ENCODE measurements at places on chromosomes 2 and 18. TPM values are rescaled to one million over a fixed set of nuclear protein-coding genes. Genes with fewer than 3 reads are reported as not detected.

FBLN7 gene
- total RNA-seq, result 15.7 TPM

SPATA3 gene
- not detected for total RNA-seq

TDRD15 gene
- total RNA-seq, result not detected

C2orf78 gene
- not detected for total RNA-seq

TUBA3E gene
- total RNA-seq, result not detected

DSG3 gene
- 21.0 TPM for total RNA-seq

SLC25A52 gene
- total RNA-seq, result not detected

TEX261 gene
- total RNA-seq, result 40.0 TPM

PROKR1 gene
- 0.80 TPM for total RNA-seq

DNA sequence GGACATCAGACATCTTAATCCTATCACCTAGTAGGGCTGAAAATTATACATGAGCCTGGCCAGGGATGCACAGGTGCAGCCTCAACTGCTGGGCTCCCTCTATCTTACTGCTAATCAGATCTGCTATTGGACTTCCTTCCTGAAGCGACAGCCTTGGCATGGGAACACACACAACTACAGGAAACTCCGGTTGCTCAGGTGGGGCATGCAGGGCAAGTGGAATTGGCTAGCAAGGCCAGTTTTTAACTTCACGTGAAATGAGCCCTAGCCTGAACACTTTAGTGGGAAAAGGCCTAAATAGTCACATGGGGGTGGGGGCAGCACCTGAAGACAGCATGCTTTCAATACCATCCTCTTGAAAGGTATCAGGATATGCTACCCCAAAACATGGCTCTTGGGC is 147.9 kb upstream of the NCKAP5 start:
- DNase-seq, result no peak

DNA sequence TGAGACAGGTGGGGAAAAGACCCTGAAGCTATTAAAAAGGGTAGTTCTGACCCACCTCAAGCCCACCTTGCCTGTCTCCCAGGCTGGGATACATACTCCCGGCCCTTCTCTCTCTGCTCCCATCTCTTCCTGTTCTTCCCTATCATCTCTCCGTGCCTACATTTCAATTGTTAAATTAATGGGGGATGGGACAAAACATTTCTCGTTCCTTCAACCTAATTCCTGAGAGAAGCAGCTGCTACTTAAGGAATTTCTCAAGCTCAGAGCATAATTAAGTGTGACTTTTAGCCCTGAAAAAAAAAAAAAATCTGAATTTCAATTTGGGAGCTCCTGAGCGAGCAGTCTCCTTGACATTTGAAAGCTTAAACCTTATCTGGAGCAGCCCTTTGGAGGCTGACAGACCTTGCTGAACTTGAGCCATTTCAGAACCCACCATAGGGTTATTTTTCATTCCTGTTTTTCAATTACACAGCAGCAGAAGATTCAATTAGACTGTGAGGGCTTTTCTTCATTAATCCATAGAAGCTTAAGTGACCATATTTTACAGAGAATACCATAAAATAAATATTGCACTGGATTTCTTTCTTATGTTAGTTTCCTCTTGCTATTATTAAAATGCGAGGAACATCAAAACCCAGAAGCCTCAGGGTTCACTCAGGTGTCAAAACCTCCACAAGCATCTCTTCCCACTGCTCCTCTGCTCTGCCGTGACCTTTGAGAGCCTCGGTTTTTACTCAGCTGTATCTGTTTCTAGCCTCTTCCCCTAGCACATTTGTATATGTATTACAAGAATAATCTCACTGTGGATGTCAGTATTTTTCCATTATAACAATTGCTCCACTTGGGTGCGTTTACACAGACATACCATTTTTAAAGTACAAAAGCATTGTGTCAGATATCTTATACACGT is 125.7 kb downstream of the B3GNT2 start:
- DNase-seq, result no peak

DNA sequence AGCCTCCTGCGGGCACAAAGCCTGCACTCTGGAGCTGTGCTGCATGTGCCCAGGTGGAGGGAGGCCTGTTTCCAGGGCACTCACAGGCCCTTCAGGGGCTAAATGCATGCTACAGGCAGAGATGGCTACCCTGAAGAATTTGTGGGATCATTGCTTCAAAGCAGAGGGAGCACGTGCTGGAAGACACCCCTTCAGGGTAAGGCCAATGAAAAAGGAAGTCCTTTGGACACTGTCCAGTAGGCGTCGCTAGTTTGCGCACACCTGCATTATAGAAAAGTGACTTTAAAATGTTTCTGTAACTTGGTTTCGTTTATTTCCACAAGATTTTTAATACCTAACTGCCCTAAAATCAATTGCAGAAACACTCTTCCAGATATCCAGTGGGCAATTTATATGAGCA is 325.3 kb downstream of the ZNF516 start:
- DNase-seq, result no peak

DNA sequence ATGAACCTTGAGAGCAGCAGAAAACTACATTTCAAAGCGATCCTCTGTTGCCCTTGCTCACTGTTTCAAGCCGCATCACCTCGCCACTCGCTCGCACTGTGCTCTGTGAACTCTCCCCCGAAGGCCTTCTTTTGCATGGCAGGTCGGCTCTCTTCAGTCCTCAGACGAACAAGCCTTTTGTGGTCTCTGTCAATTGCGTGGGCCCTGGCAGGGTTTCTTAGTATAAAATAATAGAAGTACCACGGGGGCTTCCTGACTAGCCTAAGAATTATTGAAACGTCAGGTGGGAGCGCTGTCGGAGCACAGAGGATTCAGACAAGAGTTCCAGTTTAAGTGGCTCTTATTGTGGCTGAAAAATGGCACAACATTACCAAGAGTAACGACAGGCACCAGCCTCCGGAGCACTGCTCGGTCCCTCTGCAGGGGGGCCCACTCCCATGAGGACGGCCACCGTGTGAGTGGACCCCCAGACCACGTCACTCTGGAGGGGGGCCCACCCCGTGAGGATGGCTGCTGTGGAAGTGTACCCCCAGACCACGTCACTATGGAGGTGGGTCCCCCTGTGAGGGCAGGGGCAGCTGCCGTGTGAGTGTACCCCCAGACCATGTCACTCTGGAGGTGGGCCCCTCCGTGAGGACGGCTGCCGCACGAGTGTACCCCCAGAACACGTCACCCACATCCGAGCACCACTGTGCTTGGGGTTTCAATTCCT is 237.7 kb downstream of the HDAC4 start:
- no peak for DNase-seq

DNA sequence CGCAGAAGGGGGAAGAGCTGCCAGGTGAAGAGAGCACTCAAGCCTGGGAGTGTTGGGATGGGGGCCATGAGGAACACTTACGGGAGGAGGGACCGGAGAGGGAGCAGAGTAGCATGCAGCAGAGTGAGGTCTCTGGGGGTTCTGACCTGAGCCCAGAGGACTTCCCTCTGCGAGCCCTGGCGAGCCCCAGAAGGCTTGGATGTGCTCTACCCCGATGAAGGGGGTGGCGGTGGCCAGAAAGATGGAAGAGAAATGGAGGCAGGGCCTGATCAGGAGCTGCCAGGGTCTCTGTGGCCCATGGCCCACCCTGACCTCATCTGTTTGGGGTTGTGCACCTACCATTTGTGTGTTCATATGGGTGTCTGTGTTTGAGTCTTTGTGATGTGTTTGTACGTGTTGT is 42.0 kb downstream of the CROCC2 start:
- DNase-seq, result no peak

DNA sequence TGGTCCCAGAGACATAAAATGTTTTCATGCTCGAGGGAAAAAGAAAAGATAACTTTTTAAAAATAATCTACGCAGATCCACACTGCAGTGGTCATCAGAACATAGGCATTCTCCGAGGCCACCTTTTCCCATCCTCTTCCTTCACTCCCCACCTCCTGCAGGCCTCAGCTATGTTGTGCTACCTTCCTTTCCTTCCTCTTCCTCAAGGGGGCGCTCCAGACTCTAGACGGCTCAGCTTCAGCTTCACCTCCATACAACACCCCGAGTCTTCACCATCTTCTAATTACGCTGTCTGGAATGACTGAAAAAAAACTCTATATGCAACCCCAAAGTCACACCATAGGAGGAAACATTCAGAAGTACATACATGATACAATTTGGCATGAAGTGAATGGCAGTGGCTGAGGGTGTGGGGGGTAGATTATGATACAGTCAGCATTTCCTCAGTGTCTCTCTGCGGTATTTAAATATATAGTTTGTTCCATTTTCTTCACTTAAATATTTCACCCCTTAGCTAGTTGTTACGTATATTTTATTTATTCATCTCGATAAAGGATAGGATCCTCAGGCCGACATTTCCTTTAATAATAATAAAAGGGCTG is 583.6 kb downstream of the IRS1 start:
- peak; percentile 59 for DNase-seq

- DNase-seq, result no peak
These were observed 62.1 kb downstream of the LRRTM1 start for GRCh38 chr2:80242355-80242910.

DNA sequence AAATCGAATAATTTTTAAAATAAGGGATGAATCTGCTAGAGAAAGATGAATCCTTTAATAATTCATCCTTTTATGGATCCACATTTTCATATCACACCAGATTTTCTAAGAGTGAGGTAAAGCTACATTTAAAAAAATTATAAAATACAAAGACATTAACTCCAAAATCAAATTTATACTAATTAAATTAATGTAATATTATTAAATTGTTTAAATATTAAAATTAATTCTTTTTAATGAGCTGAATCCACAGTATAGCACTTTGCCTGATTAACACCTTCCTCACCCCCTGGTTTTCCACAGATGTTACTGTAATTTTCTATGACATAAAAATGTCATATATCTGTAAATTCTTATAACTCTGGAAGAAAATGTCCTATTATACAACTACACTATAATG is 26.2 kb downstream of the ZRANB3 start:
- no peak for DNase-seq

GRCh38 chr2:145807968-145808367 is 1288.0 kb upstream of the ZEB2 start:
- no peak for DNase-seq

- no peak for DNase-seq
These were observed 16.7 kb downstream of the PDCD1 start for GRCh38 chr2:241842067-241842415.

DNA sequence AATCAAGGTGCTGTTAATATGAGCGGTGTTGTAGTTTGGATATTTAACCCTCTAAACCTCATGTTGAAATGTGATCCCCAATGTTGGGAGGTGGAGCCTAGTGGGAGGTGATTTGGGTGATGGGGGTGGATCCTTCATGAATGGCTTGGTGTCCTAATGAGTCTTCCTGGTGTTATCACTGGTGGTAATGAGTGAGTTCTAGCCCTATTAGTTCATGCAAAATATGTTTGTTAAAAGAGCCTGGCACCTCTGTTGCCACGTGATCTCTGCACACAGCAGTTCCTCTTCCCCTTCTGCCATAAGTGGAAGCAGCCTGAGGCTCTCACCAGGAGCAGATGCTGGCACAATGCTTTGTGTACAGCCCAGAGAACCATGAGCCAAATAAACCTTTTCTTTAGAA is 158.4 kb downstream of the FMNL2 start:
- no peak for DNase-seq

- no peak for DNase-seq
These were observed 215.8 kb upstream of the ACVR2A start for GRCh38 chr2:147628971-147629421.

DNA sequence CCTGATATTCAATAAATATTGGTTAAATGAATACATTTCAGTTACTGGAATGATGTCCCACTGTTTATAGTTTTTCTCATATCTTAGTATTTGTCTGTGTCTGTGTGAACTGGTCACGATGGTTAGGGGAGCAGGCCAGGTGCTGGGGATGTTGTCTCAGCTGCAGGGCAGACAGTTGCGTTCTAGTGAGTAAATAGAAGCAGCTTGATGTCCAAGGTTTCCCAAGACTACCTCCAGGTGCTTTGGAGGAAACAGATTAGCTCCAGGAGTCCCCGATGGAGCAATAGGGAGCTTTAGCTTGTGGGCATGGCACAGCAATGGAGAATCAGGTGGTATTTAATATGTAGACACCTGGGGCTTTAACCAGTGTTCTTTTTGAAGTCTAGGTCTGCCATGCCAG is 75.5 kb downstream of the GULP1 start:
- DNase-seq, result no peak

DNA sequence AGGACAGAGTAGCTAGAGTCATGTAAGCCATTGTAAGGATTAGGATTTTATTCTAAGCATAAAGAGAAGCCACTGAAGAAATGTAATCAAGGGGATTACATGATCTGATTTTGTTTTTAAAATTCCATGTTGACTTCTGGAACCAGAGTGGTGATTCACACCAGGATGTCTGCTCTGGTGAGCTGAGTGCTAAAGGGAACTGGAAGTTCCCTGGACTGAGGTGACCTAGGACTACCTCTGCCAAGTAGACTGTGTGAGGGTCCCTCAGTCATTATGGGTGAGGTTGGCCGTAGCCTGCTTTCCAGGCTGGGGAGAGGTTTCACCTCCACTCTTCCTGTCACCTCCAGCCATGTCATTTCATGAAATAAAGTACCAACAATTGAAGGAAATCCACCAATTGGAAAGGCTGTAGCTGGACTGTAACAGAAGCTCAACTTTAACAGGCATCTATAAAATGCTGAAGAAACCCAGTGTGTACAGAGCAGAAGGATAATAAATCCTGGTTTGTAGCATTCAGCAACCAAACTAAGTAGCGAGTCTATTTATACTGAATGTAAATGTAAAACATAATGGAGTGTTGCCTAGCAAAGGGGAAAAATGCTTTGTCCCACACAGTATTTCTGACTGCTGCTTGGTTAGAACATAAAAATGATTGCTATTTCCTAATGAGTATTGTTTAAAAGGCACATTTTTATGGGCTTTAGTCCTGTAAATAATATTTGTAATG is 507.4 kb upstream of the PKDCC start:
- no peak for DNase-seq

GRCh38 chr2:100066246-100066645 is 76.1 kb downstream of the AFF3 start:
- no peak for DNase-seq

GRCh38 chr2:11515490-11515981 is 18.3 kb upstream of the GREB1 start:
- no peak for DNase-seq

DNA sequence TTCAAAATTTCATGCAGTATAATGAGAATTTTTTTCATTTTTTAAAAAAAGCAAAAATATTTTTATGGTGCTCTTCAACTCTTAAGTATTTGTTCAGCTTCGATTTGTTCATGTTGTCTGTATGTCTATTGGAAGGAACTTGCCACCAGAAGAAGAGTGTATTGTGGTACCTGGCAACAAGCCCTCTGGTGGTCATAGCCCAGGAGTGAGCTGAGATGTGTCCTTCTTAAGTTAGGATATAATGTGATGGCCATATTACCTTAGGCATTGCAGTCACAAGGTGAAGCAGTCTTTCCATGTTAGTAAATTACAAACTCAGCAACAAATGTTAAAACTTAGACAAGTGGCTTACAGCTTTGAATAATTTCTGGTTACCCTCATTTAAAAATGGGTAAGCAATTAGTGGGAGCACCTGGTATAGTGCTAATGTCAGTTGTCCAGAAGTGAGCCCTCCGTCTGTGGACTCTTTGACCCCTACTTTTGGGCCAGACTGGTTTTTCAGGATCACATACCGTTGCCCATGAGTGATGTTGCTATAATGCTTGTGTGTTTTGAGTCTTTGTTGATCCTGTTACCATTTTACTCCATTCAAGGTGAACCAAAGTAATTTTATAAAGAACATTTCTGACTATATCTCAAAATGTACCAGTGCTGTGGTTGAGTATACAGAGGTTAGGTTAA is 57.4 kb downstream of the MYO1B start:
- no peak for DNase-seq

Data from breast epithelium (tissue), 4 donors.